ENCODE measurements at places on chromosomes 16 and 17.

GRCh38 chr17:4514206-4514605 is 15.5 kb downstream of the SPNS2 start:
- no peak for DNase-seq

- no peak for DNase-seq
Measured at GRCh38 chr16:54429029-54429428, 142.4 kb upstream of the IRX3 start.

GRCh38 chr17:64240261-64240740 is 22.8 kb downstream of the TEX2 start:
- no peak for DNase-seq

GRCh38 chr16:88007321-88007731 is 56.1 kb downstream of the BANP start:
- DNase-seq = no peak

GRCh38 chr17:55601874-55602364 is 90.7 kb upstream of the SMIM36 start:
- no peak for DNase-seq

DNA sequence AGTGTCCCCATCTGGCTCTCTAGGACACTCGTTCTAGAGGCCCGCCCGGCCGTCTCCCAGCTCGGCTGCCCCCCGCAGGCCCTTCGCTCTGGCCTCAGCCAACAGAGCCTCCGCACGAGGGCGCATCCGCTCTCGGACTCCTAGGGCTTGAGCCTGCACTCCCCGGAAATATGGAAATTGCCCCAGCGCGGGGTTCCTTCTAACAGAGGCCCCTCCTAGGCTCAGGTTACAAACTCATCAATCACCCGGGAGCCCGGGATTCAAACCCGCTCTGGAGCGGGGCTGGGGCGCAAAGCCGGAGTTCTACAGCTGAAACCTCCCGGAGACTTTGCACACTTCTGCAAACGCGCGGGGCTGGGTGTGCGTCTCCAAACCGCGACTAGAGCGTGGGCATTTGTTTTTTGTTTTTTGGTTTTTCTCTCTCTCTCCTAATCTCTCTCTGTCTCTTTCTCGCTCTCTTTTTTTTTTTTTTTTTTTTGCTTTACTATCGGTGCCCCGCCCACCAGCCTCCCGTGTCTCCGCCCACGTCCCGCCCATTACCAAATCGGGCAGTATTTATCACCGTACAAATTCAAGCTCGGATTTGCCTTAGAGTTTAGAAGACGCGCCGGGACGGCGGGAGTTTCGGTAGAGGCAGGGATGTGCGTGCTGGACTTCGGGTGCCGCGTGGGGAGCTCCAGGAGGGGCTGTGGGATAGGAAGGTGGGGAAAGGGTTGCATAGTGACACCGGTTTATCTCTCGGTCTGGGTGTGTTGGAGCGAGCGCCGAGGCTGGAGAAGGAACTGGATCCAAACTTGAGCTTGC is 2.4 kb upstream of the FOXL1 start:
- no peak for DNase-seq

GRCh38 chr16:66926171-66926947 is 1.0 kb upstream of the RRAD start:
- DNase-seq = no peak

DNA sequence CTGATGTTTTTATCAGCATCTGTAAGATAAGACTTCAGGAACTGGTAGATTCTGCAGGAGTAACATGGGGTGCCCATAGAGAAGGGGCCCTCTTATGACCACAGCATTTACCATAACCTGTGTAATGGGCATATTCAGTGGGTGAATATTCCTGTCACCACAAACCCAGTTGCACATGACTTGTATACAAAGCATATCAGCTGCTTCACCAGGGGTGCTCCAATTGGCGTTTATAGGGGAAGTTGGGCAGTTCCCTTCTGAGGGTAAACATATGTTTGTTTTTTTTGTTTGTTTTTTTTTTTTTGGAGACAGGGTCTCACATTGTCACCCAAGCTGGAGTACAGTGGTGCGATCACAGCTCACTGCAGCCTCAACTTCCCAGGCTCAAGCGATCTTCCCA is 11.5 kb upstream of the ZG16 start:
- DNase-seq = no peak

DNA sequence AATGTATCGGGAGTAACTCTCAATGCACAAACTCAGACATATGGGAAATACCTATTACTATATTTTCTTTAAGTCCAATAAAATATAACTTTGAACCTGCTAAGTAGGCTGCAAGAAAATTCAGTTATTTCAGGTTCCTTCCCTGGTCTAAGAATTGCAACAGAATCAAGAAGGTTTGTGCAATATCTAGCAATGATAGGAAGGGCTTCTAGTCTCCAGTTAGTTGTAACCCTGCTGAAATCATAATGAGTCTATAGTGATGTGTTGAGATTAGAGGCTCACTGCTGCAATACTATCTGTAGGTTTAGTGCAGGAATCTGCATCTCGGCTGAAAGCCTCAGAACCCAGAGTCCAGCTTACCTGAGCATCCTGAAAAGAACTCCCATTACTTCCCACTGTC is 110.5 kb downstream of the PMP22 start:
- DNase-seq = no peak

GRCh38 chr17:30104575-30105339 is 11.9 kb upstream of the NSRP1 start:
- peak; percentile 93 for DNase-seq

- DNase-seq = no peak
Measured at GRCh38 chr16:83738923-83739503, 68.8 kb upstream of the HSBP1 start.

DNA sequence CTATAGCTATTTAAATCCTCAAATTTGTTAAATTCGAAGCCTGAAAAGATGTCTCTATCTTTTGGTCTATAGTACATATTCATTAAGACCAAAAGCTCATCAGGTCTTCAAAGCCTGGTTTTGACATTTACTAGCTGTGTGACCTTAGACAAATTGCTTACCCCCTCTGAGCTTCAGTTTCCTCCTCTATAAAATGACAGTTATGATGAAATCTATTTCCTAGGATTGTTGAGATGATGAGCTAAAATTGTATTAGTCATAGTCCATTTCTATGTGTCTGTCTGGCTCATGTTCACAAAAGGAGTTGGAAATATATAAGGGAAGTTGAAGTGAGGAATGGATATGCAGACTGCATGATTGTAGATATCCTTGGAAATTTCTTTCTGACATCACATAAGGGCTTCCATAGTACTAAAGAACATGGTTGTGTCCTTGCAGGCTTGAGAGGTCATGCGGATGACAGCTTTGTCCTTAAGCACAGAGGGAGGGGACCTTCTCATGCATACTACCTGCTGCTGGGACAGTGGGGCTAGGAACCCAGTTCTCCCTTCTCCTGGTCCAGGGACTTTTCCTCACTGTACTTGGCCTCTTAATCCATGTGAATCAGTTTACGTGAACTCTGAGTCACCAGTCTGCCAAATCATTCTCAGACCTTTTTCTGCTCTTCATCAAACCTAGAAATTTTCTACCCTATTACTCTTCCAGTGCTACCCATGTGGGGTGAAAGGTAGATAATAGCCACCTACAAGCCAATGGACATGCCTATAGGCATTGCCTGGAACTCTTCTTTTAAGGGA is 487.5 kb upstream of the SALL1 start:
- DNase-seq = no peak

DNA sequence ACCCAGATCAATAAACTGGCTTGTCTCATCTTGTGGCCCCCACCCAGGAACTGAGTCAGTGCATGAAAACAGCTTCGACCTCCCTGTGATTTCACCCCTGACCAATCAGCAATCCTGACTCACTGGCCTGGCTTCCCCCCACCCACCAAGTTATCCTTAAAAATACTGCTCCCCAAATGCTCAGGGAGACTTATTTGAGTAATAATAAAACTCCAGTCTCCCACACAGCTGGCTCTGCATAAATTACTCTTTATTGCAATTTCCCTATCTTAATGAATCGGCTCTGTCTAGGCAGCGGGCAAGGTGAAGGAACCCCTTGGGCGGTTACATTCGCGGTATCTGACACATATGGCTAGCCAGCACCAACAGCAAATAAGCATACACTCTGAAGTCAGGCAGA is 9.8 kb upstream of the RABEP1 start:
- no peak for DNase-seq

DNA sequence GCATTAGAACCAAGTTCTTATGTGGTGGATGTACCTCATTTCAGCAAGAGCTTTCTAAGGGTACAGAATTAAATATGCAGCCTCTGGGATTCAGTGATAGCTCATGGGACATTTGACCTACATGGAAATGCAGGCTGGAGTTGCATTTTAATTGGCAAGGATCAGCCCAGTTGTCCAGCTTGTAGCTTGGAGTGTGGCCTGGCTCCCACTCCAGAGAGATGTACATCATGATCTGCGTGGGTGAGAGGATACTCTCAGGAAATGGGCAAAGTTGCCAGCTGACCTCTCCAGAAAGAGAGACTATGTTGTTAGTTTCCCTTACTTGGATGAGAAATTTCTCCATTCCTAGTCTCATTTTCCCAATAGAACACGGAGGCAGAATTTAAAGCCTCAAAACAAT is 555.3 kb downstream of the MAF start:
- DNase-seq = no peak

GRCh38 chr17:20284022-20284421 is 183.3 kb downstream of the LGALS9B start:
- no peak for DNase-seq

GRCh38 chr16:86734543-86735460 is 156.5 kb downstream of the FOXL1 start:
- no peak for DNase-seq

- DNase-seq = no peak
Measured at GRCh38 chr16:67068212-67068753, 39.3 kb downstream of the CBFB start.

DNA sequence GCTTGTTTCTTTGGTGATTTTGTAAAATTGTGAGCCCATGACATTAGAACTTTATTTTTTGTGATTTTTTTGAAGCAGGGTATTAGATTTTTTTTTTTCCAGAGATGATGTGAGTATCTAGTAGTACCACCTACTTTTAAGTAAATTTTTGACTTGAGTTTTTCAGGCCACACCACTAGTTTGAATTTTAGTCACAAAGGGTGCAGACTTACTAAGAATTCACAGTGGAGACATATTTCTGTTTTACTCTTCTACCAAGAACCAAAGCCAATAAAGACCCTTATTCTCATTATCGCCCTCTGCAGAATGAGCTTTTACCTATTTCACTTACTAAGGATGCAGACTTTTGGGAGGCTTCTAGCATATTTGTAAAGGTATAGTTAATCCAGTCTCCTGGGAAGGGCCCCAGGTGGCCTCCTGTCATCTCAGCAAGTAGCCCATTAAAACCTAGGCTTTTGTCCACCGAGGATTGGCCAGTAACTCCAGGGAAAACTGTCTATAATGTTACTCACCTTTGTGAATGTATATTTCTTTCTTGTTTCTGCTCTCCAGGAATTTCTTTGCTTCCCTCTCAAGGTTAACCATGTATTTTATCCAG is 30.6 kb downstream of the NLK start:
- DNase-seq = no peak

DNA sequence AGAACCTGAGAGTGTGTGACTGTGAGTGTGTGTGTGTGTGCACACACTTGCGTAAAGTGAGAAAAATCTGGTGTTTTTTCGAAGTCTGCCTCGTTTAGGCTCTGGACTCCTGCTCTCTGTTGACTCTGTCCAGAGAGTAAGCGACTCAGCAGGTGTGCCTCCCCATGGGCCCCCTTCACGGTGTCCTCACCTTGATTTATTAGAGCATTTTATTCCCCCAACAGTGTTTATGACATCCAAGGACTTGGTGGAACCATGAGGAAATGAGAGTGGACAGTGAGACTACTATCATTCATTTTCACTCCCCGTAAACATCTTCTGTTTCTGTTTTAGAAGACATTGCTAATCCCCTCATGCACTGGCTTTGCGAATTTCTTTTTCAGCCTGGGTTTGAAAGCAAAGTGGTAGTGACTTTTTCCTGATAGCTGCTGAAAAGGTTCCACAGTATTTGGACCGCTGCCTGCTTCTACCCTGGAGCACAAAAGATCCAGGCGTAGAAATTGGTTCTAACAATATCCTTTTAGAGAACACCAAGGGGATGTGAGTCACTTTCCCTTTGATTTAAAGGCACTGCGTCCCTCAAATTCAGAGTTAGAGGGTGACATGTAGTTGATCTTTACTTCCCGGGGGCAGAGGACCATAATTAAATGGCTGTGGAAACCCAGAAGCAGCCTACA is 218.2 kb downstream of the WWOX start:
- DNase-seq = peak; percentile 77

DNA sequence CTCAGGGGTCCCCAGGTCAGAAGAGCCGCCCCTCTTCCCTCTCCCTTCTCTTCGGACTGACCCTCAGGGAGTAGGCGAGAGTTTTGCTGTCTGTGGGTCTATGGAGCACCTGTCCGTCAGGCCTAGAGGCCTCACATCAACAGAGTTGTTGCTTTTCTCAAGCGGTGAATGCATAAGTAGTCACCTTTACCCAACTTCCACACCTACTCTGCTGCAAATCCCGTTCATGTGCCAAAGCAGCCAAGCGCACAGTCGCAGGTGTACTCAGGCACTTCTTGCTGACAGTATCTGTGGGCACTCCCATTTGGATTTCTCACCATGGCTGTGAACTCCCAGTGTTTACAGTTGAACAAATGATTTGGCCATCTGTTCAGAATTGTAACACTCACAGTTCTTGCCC is 4.0 kb upstream of the FA2H start:
- no peak for DNase-seq

- no peak for DNase-seq
Measured at GRCh38 chr16:19223235-19224170, 55.5 kb downstream of the SYT17 start.

DNA sequence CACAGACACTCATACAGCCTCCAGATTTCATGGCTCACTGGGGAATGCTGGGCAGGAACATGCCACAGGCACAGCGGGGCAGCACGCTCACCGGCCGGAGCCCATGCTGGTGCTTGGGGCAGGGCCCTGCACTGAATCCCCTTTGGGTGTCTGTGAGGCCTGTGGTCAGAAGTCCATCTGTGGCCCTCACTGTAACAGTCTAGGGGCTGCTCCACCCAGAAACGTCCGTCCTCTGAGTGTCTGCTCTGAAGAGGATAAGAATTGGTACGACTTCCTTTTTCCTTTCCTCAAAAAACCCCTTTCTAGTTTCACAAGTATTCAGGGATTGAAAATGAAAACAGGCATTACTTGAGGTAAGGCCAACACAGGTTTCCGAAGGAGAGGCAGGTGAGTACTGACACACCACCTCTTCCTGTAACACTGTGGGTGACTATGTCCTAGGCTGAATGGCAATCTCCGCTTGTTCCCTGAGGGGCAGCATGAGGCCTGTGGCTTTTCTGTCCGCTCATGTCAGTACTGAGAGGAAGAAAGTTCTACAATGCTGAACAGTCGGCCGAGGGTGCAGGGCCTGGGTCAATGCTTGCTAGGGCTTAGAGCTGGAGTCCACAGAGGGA is 42.5 kb downstream of the TMEM11 start:
- no peak for DNase-seq

GRCh38 chr17:64064331-64064730 is 43.9 kb upstream of the ICAM2 start:
- no peak for DNase-seq

DNA sequence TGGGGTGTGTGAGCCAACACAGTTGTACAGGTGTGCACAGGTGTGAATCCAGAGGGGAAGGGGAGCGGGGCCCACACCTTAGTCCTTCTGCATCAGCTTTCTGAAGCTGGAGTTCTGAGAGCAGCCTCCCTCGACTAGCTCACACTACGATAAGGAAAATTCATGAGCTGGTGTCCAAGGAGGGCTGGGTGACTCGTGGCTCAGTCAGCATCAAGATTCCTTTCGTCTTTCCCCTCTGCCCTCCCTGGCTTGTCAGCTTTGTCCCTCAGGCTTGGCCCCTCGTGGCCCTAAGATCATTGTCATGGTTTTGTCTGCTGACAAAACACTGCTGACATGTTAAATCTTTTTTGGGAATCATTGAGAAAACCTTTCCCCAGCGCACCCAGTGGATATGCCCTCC is 47.5 kb downstream of the OR1D5 start:
- no peak for DNase-seq
